ENCODE measurements at places on chromosomes 6 and 20.

- no peak for DNase-seq
Measured at GRCh38 chr6:56259234-56260077, 12.1 kb upstream of the COL21A1 start.

GRCh38 chr6:37432590-37432915 lies 468 bp upstream of the CMTR1 start:
- no peak for DNase-seq

GRCh38 chr6:45387236-45387635 lies 9.5 kb upstream of the SUPT3H start:
- DNase-seq, result no peak

GRCh38 chr6:33691456-33692077 lies 19.9 kb downstream of the UQCC2 start:
- DNase-seq, result no peak

DNA sequence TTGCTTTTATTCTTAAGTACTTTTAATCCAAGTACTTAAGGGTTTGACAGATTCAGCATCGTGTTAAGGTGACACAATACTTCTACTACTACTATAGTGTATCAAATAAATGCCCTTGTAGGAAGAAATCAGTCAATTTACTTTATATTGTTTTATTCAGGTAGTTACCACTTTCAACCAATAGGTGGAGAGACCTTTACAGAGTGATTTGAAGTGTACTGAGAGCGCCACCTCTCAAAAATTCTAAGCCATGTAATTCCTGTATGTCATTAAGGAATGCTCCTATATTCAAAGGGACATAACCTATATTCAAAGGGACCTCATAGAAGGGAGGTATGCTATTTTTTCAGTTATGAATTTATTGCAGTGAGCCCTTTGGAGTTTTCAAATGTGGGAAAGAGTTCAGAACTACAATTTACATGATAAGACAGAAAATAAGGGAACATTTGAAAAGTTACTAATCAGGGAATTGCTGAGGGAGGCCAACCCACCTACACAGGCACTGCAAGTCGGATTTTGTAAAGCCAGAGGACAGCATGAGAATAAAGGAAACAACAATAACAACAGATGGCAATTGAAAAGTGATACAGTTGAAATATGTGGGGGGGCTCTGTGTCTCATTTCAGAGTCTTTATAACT lies 955.6 kb downstream of the TBC1D32 start:
- DNase-seq, result peak; percentile 15

DNA sequence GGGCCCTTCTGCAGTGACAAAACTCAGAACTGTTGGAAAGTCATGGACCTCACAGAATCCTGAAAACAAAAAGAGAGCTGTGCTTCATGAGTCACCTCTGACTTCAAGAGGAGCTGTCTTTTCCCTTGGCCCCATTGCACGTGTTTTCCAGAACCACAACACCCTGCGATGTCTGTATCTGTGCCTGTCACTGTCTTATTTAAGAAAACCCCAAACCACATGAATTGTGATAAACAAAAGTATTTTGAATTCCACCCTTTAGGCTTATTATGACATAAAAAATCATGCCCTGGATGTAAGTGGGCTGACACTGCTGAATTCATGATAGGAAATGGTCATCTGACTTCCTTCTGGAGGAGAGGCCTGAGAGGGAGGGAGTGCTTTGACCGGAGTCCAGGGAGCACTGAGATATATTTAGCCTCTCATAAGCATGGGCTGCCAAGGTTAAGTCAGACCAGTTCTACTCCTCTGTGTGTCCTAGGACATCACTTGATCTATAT lies 96.4 kb upstream of the DUSP22 start:
- DNase-seq, result no peak

DNA sequence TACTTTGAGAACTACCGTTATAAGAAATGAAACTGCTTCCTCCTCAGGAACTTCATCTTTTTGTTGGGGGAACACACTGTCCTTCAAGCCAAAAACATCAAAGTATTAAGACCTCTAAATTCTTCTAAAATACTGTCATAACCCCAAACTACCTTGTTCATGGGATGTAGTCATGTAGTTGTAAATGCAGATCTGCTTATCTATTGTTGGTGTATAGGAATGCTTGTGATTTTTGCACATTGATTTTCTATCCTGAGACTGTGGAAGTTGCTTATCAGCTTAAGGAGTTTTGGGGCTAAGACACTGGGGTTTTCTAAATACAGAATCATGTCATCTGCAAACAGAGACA lies 282.9 kb upstream of the RUNX2 start:
- DNase-seq, result no peak

DNA sequence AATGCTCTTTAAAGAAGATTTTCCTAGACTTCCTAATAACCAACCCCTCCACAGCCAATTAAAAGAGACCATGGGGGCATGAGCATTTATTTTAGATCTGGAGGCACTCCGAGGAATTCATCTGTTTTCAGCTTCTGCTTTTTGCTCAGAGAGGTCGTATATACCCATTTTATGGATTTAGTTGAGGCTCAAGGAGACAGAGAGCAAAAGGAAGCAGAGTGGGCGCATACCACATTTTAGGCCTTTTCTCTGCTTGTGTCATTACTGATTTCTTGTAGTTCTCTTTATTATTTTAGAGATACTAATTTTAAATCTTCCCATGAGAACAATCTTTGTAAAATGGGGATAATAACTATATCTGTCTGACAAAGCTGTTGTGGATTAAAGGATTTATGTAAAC lies 129.6 kb upstream of the IFNGR1 start:
- DNase-seq, result no peak

DNA sequence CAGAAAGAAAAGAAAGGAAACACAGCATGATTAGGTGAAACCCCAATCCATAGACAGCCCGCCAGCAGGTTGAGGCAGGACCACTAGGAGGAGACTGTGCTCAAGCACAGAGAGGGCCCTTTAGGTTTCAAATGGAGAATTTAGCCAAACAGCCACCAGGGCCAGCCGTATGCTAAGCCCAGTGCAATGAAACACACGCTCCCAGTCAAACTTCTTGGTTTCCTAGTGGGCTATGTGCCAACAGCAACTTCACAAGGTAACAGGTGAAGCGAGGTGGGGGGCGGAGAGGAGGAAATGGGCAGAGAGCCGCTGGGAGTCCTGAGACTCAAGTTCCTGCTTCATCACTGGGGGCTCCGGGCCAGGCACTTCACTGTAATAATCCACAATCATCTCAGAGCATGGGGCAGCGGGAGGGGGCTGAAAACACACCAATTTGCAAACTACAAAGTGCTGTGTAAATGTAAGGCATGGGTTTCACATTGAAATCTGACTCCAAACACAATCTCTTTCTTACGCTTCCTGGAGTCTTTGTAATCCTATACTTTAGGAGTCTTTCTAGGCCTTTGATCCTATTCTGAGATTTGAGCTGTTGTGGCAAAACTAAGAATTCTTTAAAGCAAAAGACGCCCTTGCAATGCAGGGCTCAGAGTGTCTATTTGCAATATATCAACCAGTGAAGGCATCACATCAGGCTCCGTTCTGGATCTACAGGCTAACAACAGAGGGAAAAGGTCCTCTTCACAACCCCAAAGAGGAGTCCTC lies 117.3 kb downstream of the OPRM1 start:
- DNase-seq, result no peak

GRCh38 chr6:96212066-96212465 lies 196.3 kb downstream of the FUT9 start:
- DNase-seq, result no peak

DNA sequence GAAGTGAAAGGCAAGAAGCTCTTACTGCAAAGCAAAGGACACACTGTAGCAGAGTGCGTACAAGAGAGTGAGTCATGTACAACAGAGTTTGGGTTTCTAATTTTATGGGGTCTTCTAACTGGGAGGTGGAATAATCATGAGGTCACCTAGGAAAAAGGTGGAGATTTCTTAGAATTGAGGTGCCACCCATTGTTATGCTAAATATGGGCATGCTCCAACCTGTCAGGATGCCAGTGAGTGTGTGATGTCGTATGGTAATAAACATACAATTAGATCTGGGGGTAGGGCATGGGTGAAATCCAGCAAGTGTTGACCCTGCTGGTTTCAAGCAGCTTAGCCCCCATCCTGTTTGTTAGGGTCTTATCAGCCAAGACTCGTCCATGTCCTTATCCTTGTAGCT lies 46.6 kb downstream of the OR2B6 start:
- no peak for DNase-seq

DNA sequence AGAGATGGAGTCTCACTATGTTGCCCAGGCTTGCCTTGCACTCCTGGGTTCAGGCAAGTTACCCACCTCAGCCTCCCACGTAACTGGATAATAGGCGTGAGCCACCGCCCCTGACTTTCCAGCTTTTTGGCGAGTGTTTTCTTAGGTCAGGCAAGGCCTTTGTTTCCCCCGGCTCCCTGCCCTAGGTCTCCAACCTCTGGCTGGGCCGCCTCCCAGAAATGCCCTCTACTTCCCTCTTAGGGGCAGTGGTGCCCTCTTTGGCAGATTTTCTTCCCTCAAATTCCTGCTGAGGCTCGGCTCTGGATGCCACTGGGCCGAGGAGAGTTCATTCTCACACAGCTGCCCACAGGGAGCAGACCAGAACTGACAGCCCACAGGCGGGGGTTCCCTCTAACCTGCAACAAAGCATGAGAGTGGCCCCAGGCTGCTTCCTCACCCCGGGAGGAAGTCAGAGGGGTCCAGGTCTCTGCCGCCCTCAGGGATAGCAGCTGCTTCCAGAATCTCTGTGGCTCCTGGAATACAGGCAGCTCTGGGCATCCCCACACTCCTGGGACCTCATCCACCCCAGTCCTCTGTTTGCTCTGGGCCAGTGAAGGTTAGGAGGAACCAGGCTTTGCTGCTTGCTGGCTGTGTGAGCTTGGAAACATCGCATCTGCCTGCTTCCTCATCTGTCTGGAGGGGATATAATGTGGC lies 56.5 kb downstream of the TCP11 start:
- DNase-seq, result no peak

- DNase-seq, result no peak
Measured at GRCh38 chr20:48308882-48309281, 518.9 kb downstream of the PREX1 start.

Data from H54 (cell line).